ENCODE measurements at places on chromosomes 12 and 14.

GRCh38 chr12:95857799-95858198, 953 bp upstream of the SNRPF start:
- DNase-seq: no peak

DNA sequence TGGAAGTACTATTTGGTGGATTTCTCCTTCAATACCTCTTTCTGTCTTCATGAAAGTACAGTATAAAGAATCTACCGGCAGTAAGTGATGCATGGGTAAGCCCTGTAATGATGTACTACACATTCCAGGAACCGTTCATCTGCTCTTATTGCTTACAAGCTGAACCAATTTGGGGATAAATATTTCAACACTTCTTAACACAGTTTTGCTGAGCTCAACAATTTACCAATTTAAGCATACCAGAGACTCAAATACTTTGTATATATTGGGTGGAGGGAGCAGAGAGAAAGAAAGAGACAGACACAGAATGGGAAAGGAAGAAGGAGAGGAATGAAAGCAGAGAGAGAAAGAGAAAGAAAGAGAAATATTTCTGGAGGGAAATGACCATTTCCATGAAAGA, 821.1 kb upstream of the FLRT2 start:
- no peak for DNase-seq

DNA sequence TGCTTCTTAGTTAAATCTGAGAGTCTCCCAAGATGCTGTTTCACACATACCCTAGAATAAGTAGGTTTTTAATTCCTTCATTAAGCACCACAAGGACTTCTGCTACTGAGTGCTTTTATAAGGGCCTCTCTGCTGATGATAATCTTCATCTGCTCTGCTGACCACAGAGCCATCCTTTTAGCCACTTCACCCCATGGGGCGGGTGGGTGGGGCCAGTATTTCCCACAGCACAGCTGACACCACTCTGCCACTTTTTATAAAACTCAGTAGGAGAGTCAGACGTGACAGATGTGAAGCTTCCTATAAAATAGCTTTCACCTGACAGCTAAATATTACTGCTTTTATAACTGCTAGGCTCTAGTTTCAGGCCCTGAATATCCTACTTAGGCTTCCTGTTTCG, 20.3 kb downstream of the FCF1 start:
- no peak for DNase-seq

DNA sequence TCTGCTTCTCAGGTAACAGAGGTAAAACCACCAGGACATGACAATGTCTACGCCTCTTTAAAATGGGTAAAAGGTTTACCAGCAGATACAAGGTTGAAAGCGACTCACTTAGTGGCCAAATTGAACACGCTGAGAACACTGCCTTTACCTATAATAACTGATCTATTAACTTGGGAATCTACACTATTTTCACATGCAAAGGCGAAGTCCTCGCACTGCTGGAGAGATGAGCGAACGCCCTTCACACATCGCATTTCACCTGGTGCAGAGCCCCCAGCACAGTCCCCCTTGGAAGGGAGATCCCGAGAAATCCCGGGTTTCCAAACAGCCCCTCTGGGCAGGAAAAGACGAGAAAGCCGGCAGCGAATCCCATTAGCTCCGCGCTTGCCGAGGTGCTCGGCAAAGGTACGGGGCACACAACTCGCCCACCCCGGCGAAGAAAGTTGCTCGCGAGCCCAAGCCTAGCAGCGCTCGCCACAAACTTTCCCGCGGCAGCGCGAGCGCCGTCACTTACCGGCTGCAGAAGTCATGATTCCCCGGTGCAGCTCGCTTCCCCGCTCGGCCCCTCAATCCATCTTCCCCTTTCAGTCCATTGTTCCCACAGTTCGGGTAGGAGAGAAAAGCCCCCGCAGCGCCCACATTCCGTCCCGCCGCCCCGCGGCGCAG, 423 bp downstream of the FGD6 start:
- DNase-seq: no peak

GRCh38 chr12:109951136-109951535, 45.0 kb downstream of the GIT2 start:
- DNase-seq: no peak

GRCh38 chr12:50734409-50735263, 29.3 kb upstream of the ATF1 start:
- DNase-seq: peak; percentile 2

DNA sequence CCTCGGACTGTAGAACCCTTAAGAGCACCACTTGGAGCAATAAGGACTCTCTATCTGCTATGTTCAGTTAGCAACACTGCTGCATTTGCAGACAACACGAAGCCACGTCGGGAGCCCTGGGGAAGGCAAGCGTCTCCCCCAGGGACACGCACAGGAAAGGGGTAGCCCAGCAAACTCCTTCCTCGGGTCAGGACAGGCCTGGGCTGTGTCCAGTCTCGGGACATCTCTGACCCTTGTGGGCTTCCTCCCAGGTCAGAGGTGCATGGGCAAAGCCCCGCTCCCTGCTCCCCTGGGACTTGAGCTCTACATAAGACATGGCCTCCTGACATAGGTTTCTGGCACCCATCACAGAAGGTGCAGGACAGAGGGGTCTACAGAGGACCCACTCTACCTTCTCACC, 119.5 kb downstream of the PIWIL1 start:
- no peak for DNase-seq

GRCh38 chr12:26114720-26115401, 10.0 kb downstream of the BHLHE41 start:
- DNase-seq: no peak

DNA sequence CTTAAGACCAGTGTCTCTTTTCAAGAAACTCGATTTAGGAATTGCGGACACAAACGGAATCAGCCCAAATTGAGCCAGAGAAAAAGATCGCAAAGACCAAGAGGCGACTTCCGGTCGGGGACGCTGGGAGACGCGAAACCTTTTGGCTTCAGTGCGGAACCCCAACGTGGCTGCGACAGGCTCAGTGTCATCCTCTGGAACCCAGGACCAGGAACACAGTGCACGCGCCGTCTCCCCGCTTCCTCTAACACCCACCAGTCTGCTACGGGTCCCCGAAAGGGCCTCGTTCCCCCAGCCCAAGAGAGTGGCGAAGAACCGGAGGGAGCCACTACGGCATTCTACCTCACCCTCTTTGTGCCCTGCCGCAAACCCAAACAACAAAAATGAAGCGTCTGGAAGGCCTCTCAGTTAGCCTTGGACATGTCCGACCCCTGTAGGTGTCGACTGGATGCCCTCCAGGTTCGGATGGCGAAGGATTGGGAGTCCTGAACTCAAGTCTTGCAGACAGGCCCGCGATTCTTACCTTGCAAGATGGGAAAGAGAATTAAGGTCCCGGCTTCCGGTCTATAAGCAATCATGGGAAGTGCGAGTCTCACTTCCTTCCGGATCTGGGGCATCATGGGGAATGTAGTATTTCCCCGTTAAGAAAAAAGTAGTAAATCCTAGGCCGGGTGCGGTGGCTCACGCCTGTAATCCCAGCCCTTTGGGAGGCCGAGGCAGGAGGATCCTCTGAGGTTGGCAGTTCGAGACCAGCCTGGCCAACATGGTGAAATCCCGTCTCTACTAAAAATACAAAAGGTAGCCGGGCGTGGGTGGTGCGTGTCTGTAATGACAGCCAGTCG, at the start of gene RPL6:
Gene RPL6 (minus strand): TSS at position 542 of the 842 bp plus-strand sequence. CDS start 949 bp downstream, outside the sequence.
- peak; percentile 51 for DNase-seq

DNA sequence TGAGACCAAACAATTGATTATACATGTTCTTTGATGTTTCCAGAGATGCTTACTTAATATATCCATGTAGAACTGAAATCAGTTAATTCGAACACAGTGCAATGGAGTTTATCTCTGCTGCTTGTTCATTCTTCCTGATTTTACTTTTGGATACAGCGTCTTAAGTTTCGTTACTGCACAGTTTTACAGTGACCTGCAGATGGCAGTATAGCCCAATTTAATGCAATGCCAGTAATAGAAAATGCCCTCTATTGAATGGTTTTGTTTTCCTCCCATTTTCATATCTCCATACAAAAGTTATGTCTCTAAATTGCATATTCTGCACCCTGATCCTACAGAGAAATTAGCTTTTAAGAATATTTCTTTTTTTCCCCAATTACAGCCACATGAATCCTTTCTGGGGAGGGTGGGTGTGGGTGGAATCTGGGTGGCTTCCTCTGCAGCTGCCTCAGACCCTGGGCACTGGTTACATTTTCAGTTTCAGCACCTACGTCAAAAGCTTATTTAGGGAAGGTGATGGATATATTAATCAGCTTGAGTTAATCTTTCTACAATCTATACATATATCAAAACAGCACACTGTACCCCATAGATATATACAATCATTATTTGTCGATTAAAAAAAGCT, 101.1 kb upstream of the DCD start:
- DNase-seq: no peak

DNA sequence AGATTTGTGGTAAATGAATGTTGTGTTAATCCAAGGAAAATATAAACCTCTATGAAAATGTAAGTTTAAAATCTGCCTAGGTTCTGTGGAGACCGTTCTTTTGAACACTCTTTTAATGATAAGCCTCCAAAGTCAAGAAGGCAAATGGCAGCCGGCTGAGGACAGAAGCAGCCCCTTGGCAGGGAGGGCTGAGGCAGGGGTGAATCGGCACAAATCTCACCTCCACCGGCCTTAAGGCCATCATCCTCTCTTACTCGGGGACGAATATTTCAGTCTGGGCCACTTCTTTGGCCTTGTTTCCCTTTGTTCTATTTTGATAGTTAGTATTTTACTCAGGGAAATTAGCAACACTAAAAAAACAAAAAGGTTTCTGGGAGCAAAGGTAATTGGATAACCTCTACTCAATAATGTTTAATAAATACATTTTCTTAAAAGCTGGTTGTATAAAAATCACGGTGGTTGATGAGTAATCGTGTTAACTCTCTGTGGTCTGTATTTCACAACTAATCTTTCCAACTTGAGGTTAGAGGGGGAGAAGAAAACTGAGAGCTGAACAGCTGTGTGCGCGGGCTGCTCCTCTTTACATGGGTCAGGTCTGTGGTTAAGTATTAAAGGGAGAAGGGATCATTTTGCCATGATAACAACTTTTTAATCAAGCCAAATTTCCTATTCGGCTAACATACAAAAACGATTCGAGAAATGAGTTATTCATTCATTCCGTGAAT, 18.6 kb downstream of the LGMN start:
- no peak for DNase-seq

DNA sequence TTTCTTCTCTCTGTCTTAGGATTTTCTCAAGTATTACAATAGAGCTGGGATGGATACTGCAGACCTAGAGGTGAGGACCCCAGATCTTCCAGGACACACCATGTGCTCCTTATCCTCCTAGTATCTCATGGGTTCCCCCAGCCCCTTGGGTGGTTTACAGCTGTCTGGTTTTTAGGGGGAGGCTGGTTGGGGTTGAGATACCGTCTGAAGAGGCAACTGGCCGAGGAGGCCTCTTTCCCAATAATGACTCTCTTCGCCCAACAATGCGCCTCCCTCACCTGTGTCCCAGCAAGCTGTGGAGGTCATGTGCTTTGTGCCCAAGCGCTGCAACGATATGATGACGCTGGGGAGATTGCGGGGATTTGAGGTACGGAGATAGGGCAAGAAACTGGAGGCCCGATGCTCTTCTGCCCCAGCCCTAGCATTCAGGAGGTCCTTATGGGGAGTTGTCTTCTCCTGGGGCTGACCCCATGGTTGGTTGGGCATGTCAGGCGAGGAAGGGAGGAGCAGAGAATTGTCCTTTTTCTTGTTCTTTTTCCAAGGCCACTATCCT, 3.8 kb downstream of the ARHGEF25 start:
- no peak for DNase-seq

- no peak for DNase-seq
These were observed 277.6 kb upstream of the PLEKHG7 start for GRCh38 chr12:92425165-92425564.

- DNase-seq: no peak
These were observed 299.5 kb upstream of the NOS1 start for GRCh38 chr12:117660896-117661295.

DNA sequence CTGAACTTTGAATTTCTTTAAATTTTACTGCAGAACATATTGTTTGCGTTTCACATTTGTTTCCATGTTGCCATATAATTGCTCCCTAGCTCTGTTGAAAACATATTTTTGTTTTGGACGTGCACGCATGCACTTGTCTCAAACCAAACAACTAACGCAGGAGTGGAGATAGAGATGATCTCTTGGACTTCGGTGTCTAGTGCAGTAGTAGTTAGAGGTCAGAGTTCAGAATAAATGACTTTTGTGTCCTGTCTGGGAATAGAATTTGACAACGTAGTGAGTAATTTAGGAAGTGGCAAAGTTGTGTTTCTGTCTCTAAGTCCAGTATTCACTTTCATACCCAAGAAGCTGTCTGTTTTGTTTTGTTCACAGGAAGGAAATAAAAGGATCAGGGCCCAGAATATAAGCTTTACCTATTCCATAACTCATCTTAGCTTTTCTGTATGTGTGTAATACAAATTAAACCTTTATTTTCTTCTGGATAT, 173.8 kb downstream of the AEBP2 start:
- DNase-seq: no peak

DNA sequence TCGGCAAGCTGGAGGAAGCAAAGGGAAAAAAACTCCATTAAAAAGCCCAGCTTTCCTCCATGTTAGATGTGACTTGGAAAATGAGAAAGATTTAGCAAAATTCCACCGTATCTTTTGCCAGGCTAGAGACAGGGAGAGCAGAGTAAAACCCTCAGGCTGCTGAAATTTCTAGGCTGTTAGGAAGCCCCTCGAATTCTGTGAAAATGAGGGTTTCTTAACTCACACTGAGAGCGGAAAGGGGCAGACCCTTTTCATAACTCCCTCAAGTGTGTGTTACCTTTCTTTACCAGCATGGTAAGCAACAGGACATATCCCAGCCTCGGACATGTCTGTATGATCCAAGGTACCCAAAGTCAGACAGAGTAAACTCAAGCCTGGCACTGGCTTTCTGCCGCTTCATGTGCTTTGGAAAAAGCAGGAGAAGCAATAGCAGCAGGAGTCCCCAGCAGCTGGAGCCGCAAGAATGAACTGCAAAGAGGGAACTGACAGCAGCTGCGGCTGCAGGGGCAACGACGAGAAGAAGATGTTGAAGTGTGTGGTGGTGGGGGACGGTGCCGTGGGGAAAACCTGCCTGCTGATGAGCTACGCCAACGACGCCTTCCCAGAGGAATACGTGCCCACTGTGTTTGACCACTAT, at the start of gene RHOJ:
Gene RHOJ (plus strand): TSS at position 37 of the 637 bp plus-strand sequence. CDS start 427 bp downstream, at position 464.
- DNase-seq: no peak

DNA sequence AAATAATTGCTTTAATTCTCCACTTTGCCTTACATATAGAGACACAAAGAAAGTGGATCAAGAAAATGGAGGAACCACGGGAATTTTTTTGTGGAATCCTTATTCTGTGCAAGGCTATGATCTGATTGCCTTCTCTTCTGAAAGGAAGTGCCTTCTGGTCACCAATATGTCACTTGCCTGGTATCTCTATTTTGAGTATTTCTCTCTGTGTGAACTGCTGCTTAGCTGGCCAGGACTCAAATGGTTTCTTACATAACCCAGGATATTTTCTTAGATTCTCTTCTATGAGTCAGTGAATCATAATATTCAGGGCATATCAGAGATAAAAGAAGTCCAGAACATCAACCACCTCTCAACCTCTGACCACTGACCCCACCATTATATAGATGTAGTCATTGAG, 156.1 kb downstream of the DIO2 start:
- no peak for DNase-seq
